Frontal cortex (tissue), 4 donors: ENCODE measurements at places on chromosomes 7 and 10. TPM values are rescaled to one million over a fixed set of nuclear protein-coding genes. Genes with fewer than 3 reads are reported as not detected.

Gene FOXL3
- not detected for total RNA-seq

Gene ARHGEF35
- 0.82 TPM for total RNA-seq

Gene CPA2
- total RNA-seq: not detected

Gene TMEM270
- total RNA-seq: not detected

GRCh38 chr7:111541067-111541466 lies 21.2 kb downstream of the IMMP2L start:
- no peak for DNase-seq

GRCh38 chr7:130277763-130278643 lies 11.3 kb downstream of the CPA2 start:
- DNase-seq: peak; percentile 33

GRCh38 chr10:61142987-61143386 lies 199.0 kb upstream of the RHOBTB1 start:
- DNase-seq: no peak

DNA sequence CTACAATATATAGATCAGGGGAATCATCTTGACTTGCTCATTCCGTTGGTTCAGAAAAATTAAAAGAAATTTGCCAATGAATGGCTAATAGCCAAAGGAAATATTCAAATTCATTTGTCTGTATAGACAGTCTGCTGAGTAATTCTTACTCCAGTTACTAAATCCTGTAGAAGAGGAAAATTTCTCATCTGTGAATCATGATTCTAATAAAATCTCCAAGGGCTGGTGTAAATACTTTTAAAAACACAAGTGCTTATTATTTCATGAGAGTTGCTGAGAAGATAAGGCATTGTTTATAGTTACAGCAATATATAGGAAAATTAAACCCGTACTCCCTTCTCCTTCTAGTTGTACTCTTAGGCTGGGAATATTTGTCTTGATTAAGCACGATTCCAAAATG lies 53.0 kb downstream of the WNT2 start:
- DNase-seq: no peak

GRCh38 chr7:1197997-1198625 lies 34.6 kb upstream of the UNCX start:
- no peak for DNase-seq

GRCh38 chr7:29318853-29319718 lies 124.5 kb downstream of the CHN2 start:
- DNase-seq: no peak
